ENCODE measurements at places on chromosomes 7 and 10.

- no peak for DNase-seq
- H3K27ac ChIP-seq = no peak overlapping the region
- H3K36me3 ChIP-seq = no peaks in the 10 kb centered on the region
- H3K4me1 ChIP-seq = no peaks in the 10 kb centered on the region
- no peak overlapping the region for H3K4me3 ChIP-seq
Measured at GRCh38 chr7:114051871-114052331, 133.1 kb upstream of the PPP1R3A start.

GRCh38 chr7:16365952-16366351, 55.4 kb downstream of the CRPPA start:
- H3K4me3 ChIP-seq = no peak overlapping the region
- DNase-seq = no peak
- H3K27me3 ChIP-seq = no peaks in the 10 kb centered on the region
- no peaks in the 10 kb centered on the region for H3K36me3 ChIP-seq
- peaks cover 4% of the 10 kb centered on the region for H3K4me1 ChIP-seq

DNA sequence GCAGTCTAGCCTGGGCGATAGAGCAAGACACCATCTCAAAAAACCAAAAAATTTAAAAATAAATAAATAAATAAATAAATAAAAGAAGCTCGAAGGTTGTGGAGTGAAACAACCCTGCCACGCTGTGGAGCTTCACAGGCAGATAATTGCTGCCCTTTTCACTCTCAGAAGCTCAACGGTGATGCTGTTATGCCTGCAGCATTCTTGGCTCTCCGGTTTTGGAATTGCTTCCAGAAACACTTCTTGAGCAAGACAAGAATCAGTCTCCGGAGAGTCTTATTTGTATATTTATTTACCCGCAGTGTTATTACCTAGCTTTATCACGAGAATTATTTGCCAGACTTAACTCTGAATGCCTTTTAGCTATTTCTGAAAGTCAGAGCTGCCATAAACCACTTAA, 40.5 kb upstream of the UBE2H start:
- no peak overlapping the region for H3K27ac ChIP-seq
- peaks cover 15% of the 10 kb centered on the region for H3K4me1 ChIP-seq
- peaks cover under 1% of the 10 kb centered on the region for H3K27me3 ChIP-seq
- no peak overlapping the region for H3K4me3 ChIP-seq
- H3K36me3 ChIP-seq = no peaks in the 10 kb centered on the region

DNA sequence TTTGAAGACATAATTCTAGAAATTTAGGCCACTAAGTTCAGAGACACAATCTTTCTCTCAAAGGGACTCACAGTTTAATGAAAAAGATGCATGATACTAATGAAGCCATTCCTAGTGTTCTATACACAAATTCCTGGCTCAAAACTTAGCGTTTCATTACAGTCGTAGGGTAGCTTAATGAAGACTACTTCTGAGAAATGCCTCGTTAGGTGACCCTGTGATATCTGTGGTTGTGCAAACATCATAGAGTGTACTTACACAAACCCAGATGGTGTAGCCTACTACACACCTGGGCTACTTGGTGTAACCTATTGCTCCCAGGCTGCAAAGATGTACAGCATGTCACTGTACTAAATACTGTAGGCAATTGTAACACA, 488 bp upstream of the CHCHD3 start:
- H3K4me1 ChIP-seq = peaks cover 24% of the 10 kb centered on the region
- DNase-seq = no peak
- peaks cover 5% of the 10 kb centered on the region for H3K36me3 ChIP-seq
- peaks cover 9% of the 10 kb centered on the region for H3K27me3 ChIP-seq
- H3K4me3 ChIP-seq = peak overlapping the region; percentile 92

DNA sequence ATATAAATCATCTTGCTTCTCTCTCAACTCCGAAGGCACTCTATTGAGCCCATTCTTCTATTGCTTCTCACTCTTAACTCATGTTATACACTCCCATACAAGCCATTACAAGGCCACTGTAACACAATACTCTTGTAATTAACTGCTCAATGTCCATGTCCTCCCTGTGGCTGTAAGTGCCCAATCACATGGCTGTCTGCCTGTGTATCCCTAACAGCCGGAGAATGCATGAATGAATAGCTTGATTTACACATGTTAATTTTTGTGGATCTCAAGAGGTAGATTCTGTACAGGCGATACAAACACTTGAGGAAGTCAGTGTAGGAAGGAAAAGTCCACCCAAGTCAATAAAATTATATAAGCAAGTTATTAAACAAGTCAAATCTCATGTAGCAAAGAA, 215.6 kb downstream of the DOCK4 start:
- peaks cover 5% of the 10 kb centered on the region for H3K27me3 ChIP-seq
- peaks cover 44% of the 10 kb centered on the region for H3K36me3 ChIP-seq
- H3K27ac ChIP-seq = peak overlapping the region; percentile 41

- no peak overlapping the region for H3K27ac ChIP-seq
- peaks cover 3% of the 10 kb centered on the region for H3K27me3 ChIP-seq
- H3K4me1 ChIP-seq = peaks cover 11% of the 10 kb centered on the region
- H3K4me3 ChIP-seq = no peak overlapping the region
- no peaks in the 10 kb centered on the region for H3K36me3 ChIP-seq
- DNase-seq = no peak
Measured at GRCh38 chr7:130008941-130009847, 42.0 kb downstream of the ZC3HC1 start.

- H3K27ac ChIP-seq = no peak within 1 kb of the TSS
- H3K36me3 ChIP-seq = peaks cover 30% of the 10 kb centered on the region
- no peak for DNase-seq
- peaks cover 19% of the 10 kb centered on the region for H3K27me3 ChIP-seq
- peak within 1 kb of the TSS; percentile 91 for H3K4me3 ChIP-seq
Measured at GRCh38 chr10:6579904-6580278, at the start of gene PRKCQ. PRKCQ (minus strand) TSS chr10:6580276; CDS start chr10:6515135, 65,141 bp downstream.

DNA sequence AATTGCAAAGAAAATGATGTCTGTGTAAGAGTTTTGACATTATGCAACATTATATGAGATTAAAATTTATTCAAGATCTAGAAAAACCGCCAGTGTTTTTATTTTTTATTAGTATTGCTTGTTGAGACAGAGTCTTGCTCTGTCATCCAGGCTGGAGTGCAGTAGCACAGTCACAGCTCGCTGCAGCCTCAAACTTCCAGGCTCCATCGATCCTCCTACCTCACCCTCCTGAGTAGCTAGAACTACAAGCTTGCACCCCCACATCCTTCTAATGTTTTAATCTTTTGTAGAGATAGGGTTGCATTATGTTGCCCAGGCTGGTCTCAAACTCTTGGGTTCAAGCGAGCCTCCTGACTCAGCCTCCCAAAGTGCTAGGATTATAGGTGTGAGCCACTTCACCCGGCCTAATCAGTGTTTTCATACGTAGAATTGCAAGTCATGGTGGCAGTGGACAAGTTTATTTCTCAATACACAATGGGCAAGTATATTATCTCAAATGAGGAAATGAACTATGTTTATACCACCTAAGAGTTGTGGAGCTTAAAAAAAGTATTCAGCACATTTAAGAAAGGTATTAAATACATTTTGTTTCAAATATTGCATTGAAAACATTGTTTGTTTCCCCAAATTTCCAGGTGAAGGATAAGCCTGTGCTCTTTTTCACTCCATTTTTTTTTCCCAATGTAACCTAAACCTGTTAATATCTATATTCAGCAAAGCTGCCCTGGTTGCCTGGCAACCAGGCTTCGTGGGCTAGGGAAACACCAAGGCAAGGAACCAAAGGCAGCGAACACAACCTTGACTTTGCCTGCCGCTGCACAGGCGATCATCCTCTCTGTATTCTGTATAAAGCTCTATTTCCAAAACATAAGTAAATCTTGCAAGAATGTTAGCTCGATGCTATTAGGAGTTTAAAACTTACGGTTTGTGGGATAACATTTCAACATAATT, 163.9 kb downstream of the CACNB2 start:
- H3K36me3 ChIP-seq = no peaks in the 10 kb centered on the region
- no peak overlapping the region for H3K27ac ChIP-seq
- H3K4me3 ChIP-seq = no peak overlapping the region
- H3K27me3 ChIP-seq = no peaks in the 10 kb centered on the region
- no peaks in the 10 kb centered on the region for H3K4me1 ChIP-seq

GRCh38 chr7:96203786-96204185, 118.1 kb downstream of the SLC25A13 start:
- no peak for DNase-seq
- H3K4me1 ChIP-seq = peaks cover 36% of the 10 kb centered on the region
- H3K27ac ChIP-seq = no peak overlapping the region

DNA sequence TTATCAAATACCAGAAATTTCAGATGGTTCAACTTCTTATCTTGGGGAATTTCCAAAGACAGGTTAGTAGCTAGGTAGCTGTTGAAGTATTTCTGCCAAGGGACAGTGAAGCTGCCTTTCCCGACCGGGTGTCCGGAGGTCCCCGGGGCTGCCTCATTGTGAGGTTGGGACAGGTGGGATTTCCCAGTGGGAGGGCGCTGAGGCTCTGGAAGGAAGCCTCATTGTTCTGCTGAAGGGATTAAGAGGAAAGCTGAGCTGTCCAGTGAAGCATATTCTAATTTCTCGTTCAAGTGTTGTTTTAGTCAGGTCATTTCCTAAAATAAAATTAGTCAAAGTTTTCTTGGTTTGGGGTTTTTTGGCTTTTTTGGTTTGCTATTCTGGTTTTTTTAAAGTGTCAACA, 244.2 kb downstream of the MGMT start:
- no peak overlapping the region for H3K27ac ChIP-seq
- DNase-seq = no peak
- H3K4me1 ChIP-seq = peaks cover 10% of the 10 kb centered on the region
- peaks cover 3% of the 10 kb centered on the region for H3K27me3 ChIP-seq
- H3K4me3 ChIP-seq = no peak overlapping the region

DNA sequence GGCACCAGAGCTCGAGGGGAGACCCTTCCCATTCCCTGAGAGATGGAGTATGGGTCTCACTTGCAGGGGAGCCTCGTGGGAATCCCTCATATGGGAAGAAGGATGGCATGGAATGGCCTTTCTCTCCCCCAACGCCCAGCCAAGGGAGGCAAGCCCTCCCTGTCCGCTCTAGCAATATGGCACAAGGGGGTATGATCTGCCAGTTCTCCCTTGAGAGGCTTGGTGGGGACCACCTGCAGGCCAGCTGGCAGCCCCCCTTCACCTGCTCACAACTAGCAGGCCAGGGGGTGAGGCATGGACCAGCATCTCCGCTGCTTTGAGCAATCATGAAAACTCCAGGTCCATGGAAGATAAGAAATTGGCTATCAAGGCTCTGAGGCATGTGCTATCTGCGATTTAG, 70.8 kb downstream of the PARP12 start:
- H3K27me3 ChIP-seq = peaks cover 23% of the 10 kb centered on the region
- no peak overlapping the region for H3K27ac ChIP-seq
- H3K4me3 ChIP-seq = no peak overlapping the region
- H3K4me1 ChIP-seq = peaks cover 68% of the 10 kb centered on the region
- H3K36me3 ChIP-seq = no peaks in the 10 kb centered on the region
- DNase-seq = no peak

GRCh38 chr10:91238191-91238590, 17.7 kb downstream of the PCGF5 start:
- no peak overlapping the region for H3K4me3 ChIP-seq
- H3K27ac ChIP-seq = no peak overlapping the region
- H3K36me3 ChIP-seq = no peaks in the 10 kb centered on the region
- no peak for DNase-seq
- H3K4me1 ChIP-seq = no peaks in the 10 kb centered on the region
- no peaks in the 10 kb centered on the region for H3K27me3 ChIP-seq

DNA sequence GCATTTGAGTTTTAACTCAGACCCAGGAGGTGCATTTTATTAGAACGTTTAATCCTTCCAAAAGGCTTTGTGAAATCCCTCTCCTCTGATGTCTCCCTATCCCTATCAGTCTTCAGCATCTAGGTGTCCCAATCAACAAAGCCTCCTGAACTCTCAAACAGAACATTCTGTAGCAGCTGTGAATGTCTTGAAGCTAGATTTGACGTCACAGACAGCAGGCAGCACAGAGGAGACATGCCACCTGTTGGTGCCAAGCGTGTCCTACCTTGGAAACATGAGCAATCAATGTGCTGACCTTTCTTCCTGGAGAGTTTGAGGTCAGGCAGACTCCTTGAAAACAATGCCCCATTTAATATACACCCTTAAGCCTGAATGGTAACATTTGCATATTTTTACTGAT, 125.5 kb downstream of the RNLS start:
- no peaks in the 10 kb centered on the region for H3K36me3 ChIP-seq
- no peak overlapping the region for H3K27ac ChIP-seq
- peaks cover 27% of the 10 kb centered on the region for H3K4me1 ChIP-seq
- no peak for DNase-seq

GRCh38 chr7:4135301-4135700, 546.8 kb upstream of the FOXK1 start:
- no peaks in the 10 kb centered on the region for H3K27me3 ChIP-seq
- no peaks in the 10 kb centered on the region for H3K36me3 ChIP-seq
- no peak for DNase-seq
- H3K4me1 ChIP-seq = peaks cover 70% of the 10 kb centered on the region

- no peak overlapping the region for H3K4me3 ChIP-seq
- DNase-seq = no peak
- no peaks in the 10 kb centered on the region for H3K27me3 ChIP-seq
- peaks cover 21% of the 10 kb centered on the region for H3K4me1 ChIP-seq
- no peak overlapping the region for H3K27ac ChIP-seq
- peaks cover 61% of the 10 kb centered on the region for H3K36me3 ChIP-seq
Measured at GRCh38 chr7:105127179-105127578, 113.2 kb downstream of the KMT2E start.

DNA sequence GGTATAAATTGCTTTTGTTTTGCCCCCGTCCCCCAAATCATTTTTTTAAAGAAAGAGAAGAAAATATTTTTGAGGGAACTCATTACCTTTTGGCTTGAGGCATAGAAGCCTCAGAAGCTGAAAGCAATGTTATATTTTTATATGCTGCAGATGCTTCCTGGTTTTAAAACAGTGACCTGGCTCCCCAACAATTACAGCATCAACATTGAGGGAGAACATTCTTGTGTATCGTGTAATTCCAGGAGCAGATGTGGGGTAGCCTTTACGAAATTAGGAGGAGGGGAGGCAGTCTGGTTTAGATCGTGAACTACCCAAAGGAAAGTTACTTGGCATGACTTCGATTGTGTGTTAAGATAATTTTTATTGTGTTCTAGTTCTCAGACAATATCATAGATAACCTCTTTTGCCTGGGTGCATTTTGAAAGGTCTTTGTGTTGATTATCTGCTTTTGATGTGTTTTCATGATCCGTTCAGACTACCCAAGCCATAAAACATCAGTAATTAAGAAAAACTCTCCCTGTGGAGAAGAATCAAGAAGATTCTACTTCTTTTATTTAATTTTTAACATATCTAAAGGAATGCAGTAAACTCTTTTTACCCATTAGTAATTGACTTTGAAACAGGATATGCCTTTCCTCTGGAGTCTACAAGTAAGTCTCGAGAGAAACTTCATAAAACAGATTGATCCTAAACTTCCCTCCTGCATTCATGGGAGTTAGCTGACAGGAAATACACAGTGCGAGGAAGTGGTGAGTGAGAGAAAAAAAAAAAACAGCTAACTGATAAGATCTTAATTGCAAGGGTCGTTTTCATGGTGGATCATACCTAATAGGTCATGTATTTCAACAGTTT, 141.4 kb downstream of the KIAA1217 start:
- peaks cover 14% of the 10 kb centered on the region for H3K36me3 ChIP-seq
- H3K27ac ChIP-seq = peak overlapping the region; percentile 58
- H3K4me1 ChIP-seq = peaks cover 63% of the 10 kb centered on the region
- no peaks in the 10 kb centered on the region for H3K27me3 ChIP-seq

- no peaks in the 10 kb centered on the region for H3K36me3 ChIP-seq
- H3K27ac ChIP-seq = no peak overlapping the region
- peak; percentile 33 for DNase-seq
- H3K27me3 ChIP-seq = no peaks in the 10 kb centered on the region
- no peak overlapping the region for H3K4me3 ChIP-seq
Measured at GRCh38 chr7:16071246-16071857, 350.0 kb downstream of the CRPPA start.

- no peak for DNase-seq
- no peak overlapping the region for H3K27ac ChIP-seq
- no peaks in the 10 kb centered on the region for H3K27me3 ChIP-seq
- H3K4me3 ChIP-seq = no peak overlapping the region
- peaks cover 9% of the 10 kb centered on the region for H3K4me1 ChIP-seq
Measured at GRCh38 chr7:84077336-84077735, 117.3 kb downstream of the SEMA3A start.
